Iris pigment epithelial cell (primary cell): ENCODE measurements at places on chromosomes 3 and 15.
A peak's percentile ranks its signal among the peaks of the same experiment; 100 is the strongest.

DNA sequence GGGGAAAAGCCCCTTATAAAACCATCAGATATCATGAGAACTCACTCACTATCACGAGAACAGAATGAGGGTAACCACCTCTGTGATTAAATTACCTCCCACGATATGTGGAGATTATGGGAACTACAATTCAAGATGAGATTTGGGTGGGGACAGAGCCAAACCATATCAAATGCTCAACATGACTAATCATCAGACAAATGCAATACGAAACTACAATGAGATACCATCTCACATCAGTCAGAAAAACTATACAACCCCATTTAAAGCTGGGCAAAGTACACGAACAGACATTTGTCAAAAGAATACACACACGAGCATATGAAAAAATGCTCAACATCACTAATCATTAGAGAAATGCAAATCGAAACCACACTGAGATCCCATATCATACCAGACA is 67.7 kb downstream of the SCAPER start:
- peak; percentile 0 for DNase-seq

- DNase-seq: peak; percentile 44
Measured at GRCh38 chr3:67863869-67864268, 209.5 kb upstream of the SUCLG2 start.

- no peak for DNase-seq
Measured at GRCh38 chr3:182703233-182703632, 90.1 kb upstream of the ATP11B start.

GRCh38 chr3:71047616-71048531 is 535.7 kb downstream of the FOXP1 start:
- no peak for DNase-seq

- DNase-seq: no peak
Measured at GRCh38 chr15:95590533-95591044, 739.9 kb upstream of the NR2F2 start.

GRCh38 chr3:139267300-139268246 is 76.2 kb upstream of the MRPS22 start:
- DNase-seq: no peak

DNA sequence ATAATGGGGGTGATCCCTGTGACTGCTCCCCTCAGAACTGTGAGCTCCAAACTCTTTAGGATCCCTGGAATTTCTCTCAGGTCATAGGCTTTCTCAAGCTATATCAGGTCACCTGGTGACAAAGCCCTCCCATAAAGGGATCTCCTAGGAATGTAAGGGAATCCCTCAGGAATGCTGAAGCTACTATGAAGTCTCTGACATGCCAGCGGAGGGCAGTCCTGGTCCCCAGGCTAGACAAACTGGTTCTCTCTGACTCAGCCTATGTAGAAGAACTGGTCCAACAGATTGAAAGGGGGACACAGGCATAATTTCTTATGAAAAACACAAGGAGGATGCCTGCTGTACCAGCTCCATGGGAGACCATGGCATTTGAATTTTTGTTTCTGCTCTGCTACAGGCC is 6.7 kb downstream of the LPCAT4 start:
- DNase-seq: no peak

GRCh38 chr15:78284758-78285157 is 14.7 kb downstream of the SKIC8 start:
- no peak for DNase-seq

- no peak for DNase-seq
Measured at GRCh38 chr3:194330160-194330559, 21.0 kb downstream of the CPN2 start.

- peak; percentile 69 for DNase-seq
Measured at GRCh38 chr3:177836671-177837070, 639.4 kb upstream of the TBL1XR1 start.
